Neural progenitor cell (in vitro differentiated cells): ENCODE measurements at places on chromosomes 5 and 9. TPM values are rescaled to one million over a fixed set of nuclear protein-coding genes. Genes with fewer than 3 reads are reported as not detected.

- no peak overlapping the region for H3K27ac ChIP-seq
- DNase-seq = no peak
- no peak overlapping the region for H3K4me3 ChIP-seq
- H3K4me1 ChIP-seq = no peaks in the 10 kb centered on the region
These were observed 72.3 kb downstream of the ANGPTL2 start for GRCh38 chr9:127050152-127050551.

- no peak overlapping the region for H3K4me3 ChIP-seq
- H3K27me3 ChIP-seq = no peaks in the 10 kb centered on the region
- H3K4me1 ChIP-seq = no peaks in the 10 kb centered on the region
These were observed 157.1 kb downstream of the SLCO4C1 start for GRCh38 chr5:102139029-102139428.

DNA sequence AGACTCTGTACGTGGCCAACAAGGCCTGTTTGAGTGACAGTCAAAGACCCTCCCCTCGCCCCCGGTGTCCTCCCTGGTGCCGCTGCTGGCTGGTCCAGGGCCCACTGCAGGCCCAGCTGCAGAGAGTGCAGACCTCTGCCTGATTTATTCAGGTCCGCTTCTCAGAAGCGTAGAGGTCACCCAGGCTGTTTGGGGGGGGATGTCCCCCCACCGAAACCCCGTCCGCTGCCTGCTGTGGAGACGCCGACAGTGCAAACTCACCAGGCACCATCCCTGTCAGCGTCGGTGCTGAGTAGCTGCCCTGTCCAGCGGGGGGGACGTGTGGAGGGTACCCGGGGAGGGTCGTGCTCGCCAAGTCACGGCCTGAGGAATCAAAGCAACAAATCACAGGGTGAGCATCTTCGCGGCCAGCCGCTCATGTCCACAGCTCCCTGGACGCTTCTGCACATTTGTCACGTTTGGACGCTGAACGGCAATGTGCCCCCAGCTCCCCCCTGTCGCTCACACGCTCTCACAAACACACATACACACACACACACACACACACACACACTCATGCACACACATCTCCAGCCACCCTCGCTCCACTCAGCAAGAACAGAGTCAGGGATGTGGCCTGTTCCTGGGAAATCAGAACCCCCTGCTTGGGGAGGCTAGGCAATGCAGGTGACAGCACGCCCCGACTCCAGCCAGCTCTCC lies 152.2 kb downstream of the PAX5 start:
- H3K27ac ChIP-seq = no peak overlapping the region
- peaks cover 6% of the 10 kb centered on the region for H3K4me1 ChIP-seq
- no peaks in the 10 kb centered on the region for H3K36me3 ChIP-seq
- no peaks in the 10 kb centered on the region for H3K27me3 ChIP-seq

- H3K4me1 ChIP-seq = peaks cover 30% of the 10 kb centered on the region
- H3K27ac ChIP-seq = no peak overlapping the region
- no peak for DNase-seq
- no peaks in the 10 kb centered on the region for H3K27me3 ChIP-seq
- no peaks in the 10 kb centered on the region for H3K36me3 ChIP-seq
These were observed 214.4 kb downstream of the NXNL2 start for GRCh38 chr9:88749420-88749819.

DNA sequence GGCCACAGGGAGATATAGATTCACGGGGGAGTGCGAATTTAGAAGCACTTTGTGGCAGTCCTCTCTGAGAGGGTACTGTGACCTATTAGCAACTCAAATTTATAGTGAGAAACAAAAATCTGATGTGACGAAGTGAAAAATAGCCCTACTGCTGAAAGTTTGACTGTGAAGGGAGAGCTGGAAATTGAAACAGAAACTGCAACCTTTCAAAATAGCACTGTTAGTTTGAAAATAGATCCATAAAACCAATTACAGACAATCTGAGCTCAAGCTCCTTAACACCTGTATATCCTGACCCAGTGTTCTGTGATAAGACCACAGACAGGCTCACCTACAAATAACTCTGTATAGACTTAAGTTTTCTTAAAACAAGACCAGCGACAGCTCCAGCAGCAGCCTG lies 420.1 kb downstream of the IRX1 start:
- no peak overlapping the region for H3K4me3 ChIP-seq
- no peaks in the 10 kb centered on the region for H3K27me3 ChIP-seq
- no peaks in the 10 kb centered on the region for H3K36me3 ChIP-seq
- no peak for DNase-seq

GRCh38 chr5:82594097-82594496 lies 315.9 kb upstream of the RPS23 start:
- DNase-seq = no peak
- no peaks in the 10 kb centered on the region for H3K27me3 ChIP-seq
- no peak overlapping the region for H3K4me3 ChIP-seq
- no peak overlapping the region for H3K27ac ChIP-seq
- no peaks in the 10 kb centered on the region for H3K36me3 ChIP-seq

- H3K36me3 ChIP-seq = no peaks in the 10 kb centered on the region
- peaks cover 2% of the 10 kb centered on the region for H3K4me1 ChIP-seq
- H3K4me3 ChIP-seq = no peak overlapping the region
- H3K27me3 ChIP-seq = no peaks in the 10 kb centered on the region
These were observed 82.9 kb downstream of the TMEM215 start for GRCh38 chr9:32866273-32866672.

DNA sequence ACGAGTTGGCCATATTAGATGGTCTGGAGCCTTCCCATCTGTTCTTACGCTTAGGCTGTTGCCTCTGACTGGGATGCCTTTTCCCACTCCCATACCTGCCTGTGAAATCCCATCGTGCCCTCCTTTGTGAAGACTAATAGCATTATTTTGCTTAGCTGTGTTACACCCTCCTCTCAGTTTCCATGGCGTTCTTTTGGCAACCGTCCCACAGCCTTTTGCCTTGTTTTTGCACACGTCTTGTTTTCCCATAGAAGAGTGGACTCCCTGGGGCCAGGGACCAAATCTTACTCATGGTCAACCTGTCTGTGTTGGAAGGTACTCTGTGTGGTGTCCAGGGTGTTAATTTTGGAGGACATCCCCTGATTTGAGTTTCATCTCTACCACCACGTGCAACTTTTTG lies 242.1 kb downstream of the HSPA4 start:
- no peak overlapping the region for H3K4me3 ChIP-seq
- H3K27me3 ChIP-seq = no peaks in the 10 kb centered on the region
- no peak for DNase-seq
- H3K4me1 ChIP-seq = no peaks in the 10 kb centered on the region

DNA sequence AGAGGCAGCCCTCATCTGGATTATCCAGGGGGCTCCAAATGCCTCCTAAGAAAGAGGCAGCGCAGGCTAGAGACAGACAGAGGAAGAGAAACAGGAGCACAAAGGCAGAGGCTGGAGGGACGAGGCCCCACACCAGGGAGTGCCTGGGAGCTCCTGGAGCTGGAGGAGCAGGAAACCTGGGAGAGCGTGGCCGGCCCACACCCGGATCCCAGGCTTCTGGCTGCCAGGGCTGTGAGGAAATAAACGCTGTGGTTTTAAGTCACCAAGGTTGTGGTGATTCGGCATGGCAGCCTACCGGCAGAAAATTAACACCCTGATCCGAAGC lies 165.5 kb downstream of the OLFM1 start:
- no peak overlapping the region for H3K27ac ChIP-seq
- H3K36me3 ChIP-seq = no peaks in the 10 kb centered on the region
- peaks cover 11% of the 10 kb centered on the region for H3K4me1 ChIP-seq
- H3K4me3 ChIP-seq = no peak overlapping the region

GRCh38 chr9:87546704-87547103 lies 49.0 kb downstream of the DAPK1 start:
- no peaks in the 10 kb centered on the region for H3K27me3 ChIP-seq
- DNase-seq = no peak
- no peaks in the 10 kb centered on the region for H3K4me1 ChIP-seq
- H3K27ac ChIP-seq = no peak overlapping the region
- H3K4me3 ChIP-seq = no peak overlapping the region
- no peaks in the 10 kb centered on the region for H3K36me3 ChIP-seq

DNA sequence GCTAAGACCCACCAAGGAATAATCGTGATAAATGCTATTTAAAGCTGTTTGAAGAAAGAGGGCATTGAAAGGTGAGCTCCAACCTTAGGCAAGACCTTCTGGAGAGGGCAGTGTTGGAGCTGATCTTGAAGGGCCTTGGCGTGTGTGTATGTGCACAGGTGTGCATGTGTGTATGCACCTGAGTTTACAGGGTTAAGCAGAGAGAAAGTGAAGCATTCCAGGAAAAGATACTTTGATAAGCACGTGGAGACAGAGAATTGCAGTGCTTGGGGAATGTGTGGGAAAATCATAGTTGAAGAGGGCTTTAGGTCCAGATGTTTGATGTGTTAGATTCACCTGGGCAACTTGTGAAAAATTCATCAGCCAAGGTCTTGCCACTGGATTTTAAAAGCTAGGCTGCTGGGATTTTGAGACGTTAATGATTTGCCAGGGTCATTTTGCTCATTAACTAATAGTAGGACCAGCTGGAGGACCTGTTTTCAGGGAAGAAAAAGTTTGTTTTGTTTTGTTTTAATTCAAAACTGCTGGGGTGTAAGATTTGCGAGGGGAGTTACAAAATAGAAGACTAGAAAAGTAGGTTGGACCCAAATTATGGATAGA lies 78.3 kb upstream of the ANKRD55 start:
- H3K27ac ChIP-seq = no peak overlapping the region
- H3K4me3 ChIP-seq = no peak overlapping the region
- no peak for DNase-seq

- no peaks in the 10 kb centered on the region for H3K36me3 ChIP-seq
- no peak for DNase-seq
- H3K27ac ChIP-seq = no peak overlapping the region
- no peak overlapping the region for H3K4me3 ChIP-seq
- H3K27me3 ChIP-seq = no peaks in the 10 kb centered on the region
These were observed 19.9 kb downstream of the IFNW1 start for GRCh38 chr9:21121595-21122251.

GRCh38 chr9:37924538-37924937 lies 20.6 kb upstream of the SLC25A51 start:
- no peaks in the 10 kb centered on the region for H3K36me3 ChIP-seq
- H3K27me3 ChIP-seq = no peaks in the 10 kb centered on the region

GRCh38 chr5:133246376-133247150 lies 194.8 kb downstream of the HSPA4 start:
- peaks cover under 1% of the 10 kb centered on the region for H3K4me1 ChIP-seq
- no peak overlapping the region for H3K4me3 ChIP-seq
- no peaks in the 10 kb centered on the region for H3K36me3 ChIP-seq
- H3K27me3 ChIP-seq = no peaks in the 10 kb centered on the region

- H3K4me1 ChIP-seq = no peaks in the 10 kb centered on the region
- H3K4me3 ChIP-seq = no peak overlapping the region
- no peak overlapping the region for H3K27ac ChIP-seq
- no peaks in the 10 kb centered on the region for H3K36me3 ChIP-seq
- no peak for DNase-seq
- no peaks in the 10 kb centered on the region for H3K27me3 ChIP-seq
These were observed 25.9 kb downstream of the FNBP1 start for GRCh38 chr9:130017076-130017475.

The HMCN2 gene
- total RNA-seq = 0.15 and 0.40 TPM in 2 replicates

The CTNNA1 gene
- total RNA-seq = 267 and 305 TPM in 2 replicates

The IL6ST gene
- total RNA-seq = 27.6 and 54.6 TPM in 2 replicates

The MSX2 gene
- total RNA-seq = 0.30 and 0.93 TPM in 2 replicates

The PCDHGA11 gene
- 9.5 and 13.3 TPM in 2 replicates for total RNA-seq

The SLC36A3 gene
- not detected in 2 replicates for total RNA-seq
